Stimulated activated CD8-positive, alpha-beta memory T cell treated with anti-CD3 and anti-CD28 coated beads, Interleukin-7, amount 100 ng/mL, for 1 hour (primary cell): ENCODE measurements at places on chromosomes 2 and 18.

GRCh38 chr18:45726603-45727002, 2.6 kb downstream of the SLC14A1 start:
- no peak for DNase-seq

GRCh38 chr2:11408959-11409571, 56.9 kb downstream of the E2F6 start:
- DNase-seq, result no peak

DNA sequence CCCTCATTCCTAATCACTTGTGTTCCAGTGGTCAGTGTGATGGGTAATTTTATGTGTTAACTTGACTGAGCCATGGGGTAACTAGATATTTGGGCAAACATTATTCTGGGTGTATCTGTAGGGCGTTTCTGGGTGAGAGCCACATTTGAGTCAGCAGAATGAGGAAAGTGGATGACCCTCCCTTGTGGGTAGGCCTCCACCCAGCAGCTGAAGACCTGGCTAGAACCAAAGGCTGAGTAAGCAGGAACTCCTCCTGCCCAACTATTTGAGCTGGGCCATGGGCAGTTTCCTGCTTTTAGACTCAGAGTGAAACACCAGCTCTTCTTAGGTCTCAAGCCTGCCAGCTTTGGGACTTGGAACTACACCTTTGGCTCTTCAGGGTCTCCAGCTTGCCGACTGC, 141.8 kb downstream of the ACKR3 start:
- no peak for DNase-seq

GRCh38 chr2:19355416-19355821, 3.0 kb downstream of the OSR1 start:
- DNase-seq, result no peak

DNA sequence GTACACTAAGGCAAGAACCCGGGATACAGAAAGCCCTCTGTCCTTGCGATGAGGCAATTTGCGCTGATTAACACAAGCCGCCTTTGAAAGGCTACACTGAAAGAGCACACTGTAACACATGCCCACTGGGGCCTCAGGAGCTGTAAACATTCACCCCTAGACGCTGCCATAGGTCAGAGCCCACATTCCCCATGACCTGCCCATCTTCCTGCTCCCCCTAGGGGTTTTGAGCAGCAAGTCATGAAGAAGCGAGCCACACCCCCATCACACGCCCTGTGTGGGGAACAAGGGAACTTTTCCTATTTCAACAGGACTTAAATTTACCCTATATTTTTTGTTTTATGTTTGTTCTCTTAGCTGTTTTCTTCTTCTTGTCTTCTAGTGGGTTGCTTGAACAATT, 47.8 kb upstream of the SLC4A10 start:
- no peak for DNase-seq

GRCh38 chr2:83844490-83844889, 614.6 kb downstream of the SUCLG1 start:
- no peak for DNase-seq

- no peak for DNase-seq
Measured at GRCh38 chr2:177708660-177709444, 316.3 kb downstream of the AGPS start.

- DNase-seq, result no peak
Measured at GRCh38 chr2:99956232-99957030, 186.0 kb downstream of the AFF3 start.

GRCh38 chr2:49288902-49289700, 134.8 kb upstream of the FSHR start:
- no peak for DNase-seq

GRCh38 chr2:128562471-128563347, 244.0 kb upstream of the HS6ST1 start:
- no peak for DNase-seq

- DNase-seq, result no peak
Measured at GRCh38 chr2:115214050-115214449, 771.6 kb downstream of the DPP10 start.

DNA sequence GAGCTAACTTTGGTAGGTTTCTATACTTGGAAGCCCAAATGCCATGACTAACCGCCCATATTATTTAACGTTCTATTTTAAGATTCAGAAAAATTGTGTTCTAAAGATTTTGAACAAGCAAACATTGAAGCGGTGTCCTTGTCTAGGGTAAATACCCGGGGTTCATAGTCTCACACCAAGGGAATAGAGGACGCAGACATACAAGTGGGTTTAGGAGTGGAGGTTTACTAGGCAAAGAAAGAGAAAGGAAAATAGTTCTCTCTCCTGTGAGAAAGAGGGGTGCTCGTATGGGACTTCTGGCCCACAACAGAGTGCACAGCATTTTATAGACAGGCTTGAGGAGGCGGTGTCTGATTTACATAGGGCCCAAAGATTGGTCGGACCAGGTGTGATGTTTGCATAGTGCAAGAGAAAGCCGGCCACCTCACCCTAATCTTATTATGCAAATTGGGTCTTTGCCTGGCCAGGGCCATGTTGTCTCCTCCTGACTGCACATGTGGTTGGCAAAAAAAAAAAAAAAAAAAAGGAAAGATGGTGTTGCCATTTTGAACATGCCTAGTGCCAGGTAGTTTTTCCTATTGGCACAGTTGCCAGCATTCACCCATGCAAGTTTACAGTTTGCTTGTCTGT, 1062.6 kb downstream of the LRP1B start:
- DNase-seq, result no peak

DNA sequence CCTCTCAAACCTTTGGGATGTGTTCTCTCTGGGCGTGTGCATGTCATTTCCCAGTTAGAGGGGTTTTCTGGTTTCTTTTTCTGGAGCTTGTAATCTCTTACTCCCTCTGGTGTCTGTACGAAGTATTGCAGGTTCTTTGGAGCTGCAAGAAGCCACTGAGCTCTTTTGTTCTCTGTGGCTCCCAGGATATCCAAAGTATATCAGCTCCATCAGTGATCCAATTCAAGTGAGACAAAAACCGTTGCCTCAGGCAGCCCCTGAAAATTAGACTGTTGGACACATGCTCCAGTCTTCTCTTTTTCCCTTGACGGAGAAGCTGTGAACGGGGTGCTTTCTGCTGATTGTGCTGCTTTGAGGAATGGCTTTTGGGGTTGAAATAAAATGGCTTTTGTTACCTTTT, 59.0 kb upstream of the LDLRAD4 start:
- DNase-seq, result no peak

DNA sequence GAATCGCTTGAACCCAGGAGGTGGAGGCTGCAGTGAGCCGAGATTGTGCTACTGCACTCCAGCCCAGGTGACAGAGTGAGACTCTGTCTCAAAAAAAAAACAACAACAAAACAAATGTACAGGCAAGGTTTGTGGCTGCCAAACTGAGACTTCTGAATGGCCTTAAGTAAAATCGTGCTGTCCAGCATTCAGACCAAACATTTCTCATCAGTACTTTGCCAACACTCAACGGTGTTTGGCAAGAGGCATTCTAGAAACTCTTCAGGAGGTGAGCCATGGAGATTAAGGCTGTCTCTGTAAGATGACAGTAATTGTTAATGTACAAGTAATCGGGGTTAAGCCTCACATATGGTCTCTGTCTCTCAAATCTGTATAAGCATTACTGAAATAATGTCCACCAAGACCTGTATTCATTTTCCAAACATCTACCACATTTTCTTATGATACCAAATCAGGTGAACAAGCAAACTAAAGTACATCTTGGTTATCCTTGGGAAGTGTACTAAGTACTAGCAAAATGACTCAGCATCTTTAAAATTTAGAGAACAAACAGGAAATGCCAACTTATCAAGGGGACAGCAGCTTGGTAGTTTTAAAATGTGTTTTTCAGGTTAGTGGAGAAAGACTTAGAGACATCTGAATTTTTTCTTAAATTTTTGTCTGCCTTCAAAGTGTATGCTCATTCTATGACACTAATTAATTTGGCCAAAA, 29.3 kb downstream of the SERPINE2 start:
- no peak for DNase-seq

- no peak for DNase-seq
Measured at GRCh38 chr2:118062048-118062447, 26.2 kb upstream of the INSIG2 start.

DNA sequence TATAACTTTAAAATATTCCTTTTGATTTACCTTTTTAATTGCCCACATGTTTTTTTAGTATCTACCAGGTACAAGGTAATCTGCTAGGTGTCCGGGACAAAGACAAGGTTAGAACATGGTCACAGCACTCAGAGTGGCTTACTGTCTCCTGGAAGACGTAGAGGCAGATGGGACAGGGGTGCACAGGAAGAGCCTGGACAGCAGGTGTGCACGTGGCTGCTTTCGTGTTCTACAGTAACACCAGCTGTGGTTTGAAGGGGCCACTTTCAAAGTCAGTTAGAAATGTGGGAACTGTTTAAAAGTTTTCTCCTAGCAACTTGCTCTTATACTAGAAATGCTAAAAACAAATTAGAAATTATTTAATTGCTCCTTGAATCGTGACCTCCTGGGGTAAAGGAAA, 102.9 kb upstream of the ALPP start:
- DNase-seq, result no peak

- DNase-seq, result no peak
Measured at GRCh38 chr2:67662222-67662621, 265.1 kb downstream of the ETAA1 start.

DNA sequence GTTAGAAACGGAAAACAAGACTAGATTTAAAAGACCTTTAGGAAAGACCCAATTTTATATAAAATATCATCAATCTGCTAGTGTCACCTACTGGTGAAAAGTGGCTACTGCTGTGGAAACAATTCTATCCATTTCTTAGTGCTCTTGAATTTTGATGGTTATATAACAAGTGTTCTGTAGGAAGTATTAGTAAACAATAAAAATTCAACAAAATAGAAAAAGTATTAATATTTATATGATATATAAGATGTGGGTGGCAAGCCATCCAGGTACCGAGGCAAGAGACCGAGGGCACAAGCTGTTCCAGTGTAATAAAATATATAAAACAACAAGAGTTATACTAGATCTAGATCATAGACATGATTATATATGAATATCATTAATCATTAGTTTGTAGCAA, 6.2 kb upstream of the TMEM87B start:
- DNase-seq, result no peak

- no peak for DNase-seq
Measured at GRCh38 chr2:54577035-54577434, 120.9 kb downstream of the SPTBN1 start.

DNA sequence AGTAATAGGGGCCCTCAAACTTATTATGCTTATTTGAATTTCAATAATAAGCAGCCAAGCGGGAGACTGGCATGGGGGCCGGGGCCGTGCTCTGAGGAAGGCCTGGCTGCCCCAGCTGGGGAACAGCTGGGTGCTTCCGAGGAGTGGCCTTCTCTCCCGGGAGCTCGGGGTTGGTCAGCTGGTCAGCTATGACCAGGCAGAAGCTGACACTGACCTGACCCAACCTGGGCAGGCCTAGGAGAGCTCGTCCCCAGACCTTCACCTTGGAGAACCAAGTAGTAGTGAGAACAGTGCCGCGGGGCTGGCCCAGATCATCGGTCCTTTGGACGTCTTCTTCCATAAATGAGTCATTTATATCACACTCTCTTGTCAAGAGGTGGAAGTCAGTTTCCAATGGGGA, 36.1 kb downstream of the RRM2 start:
- no peak for DNase-seq

GRCh38 chr2:240298117-240298790, 137.2 kb upstream of the GPC1 start:
- no peak for DNase-seq

- DNase-seq, result no peak
Measured at GRCh38 chr18:51765606-51766360, 568.3 kb upstream of the MEX3C start.

DNA sequence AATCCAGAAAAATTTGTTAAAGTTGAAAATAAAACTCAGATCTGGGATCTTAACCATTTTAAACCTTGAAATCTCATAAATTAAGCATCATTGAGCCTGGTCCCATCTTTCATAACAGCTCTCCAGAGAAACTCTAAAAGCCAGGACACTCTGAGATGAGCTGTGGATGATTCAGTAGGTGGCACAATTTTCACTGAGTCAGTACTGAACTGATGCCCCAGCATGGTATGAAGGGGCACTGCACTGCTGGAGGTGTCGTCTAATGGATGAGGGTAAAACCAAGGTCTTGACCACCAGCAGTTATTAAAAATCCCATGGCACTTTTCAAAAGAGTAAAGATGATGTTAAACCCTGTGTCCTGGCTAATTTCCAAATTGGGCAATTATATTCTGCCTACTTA, 170.6 kb downstream of the FIGN start:
- no peak for DNase-seq

GRCh38 chr2:72496479-72496878, 329.4 kb downstream of the EXOC6B start:
- no peak for DNase-seq

DNA sequence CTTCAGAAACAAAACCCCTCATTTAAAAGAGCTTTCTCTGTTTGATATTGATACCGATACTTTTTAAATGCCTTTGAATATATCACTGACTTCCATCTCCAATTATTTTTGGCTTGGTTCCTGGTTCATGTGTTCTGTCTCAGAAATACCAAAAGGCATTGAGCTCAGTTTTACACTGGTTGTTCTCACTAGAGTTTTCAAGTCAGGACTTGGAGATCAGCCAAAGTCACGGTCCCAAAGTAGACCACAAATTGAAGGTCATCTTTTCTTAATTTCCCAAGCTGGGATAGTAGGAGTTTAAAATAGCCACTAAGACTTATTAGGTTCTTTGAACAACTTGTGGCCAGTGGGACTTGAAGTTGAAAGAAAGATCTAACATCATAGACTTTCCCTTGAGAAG, 24.2 kb downstream of the DHRS9 start:
- DNase-seq, result no peak

GRCh38 chr2:235002198-235003095, 50.6 kb downstream of the SH3BP4 start:
- DNase-seq, result no peak

DNA sequence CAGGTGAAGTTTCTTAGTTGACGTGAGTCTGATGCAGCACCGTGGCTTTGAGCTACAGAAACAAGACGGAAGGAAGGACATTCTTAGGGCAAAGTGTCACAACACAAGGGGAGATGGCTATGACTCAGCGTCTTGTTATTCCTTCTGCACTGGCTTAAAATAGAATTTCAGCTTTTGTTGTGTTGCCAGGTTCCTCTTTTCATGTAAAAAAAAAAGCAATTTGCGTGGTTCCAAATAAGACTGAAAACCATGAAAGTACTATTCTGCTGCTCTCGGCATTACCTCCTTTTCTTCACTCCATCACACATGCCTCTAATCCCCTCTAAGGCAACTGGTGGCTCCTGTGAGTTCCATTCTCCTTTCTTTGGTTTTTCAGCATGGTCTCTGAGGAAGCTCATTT, 150.1 kb downstream of the ANTXR1 start:
- DNase-seq, result no peak

GRCh38 chr18:59139291-59139614, 431 bp upstream of the SEC11C start:
- peak; percentile 88 for DNase-seq

- no peak for DNase-seq
Measured at GRCh38 chr2:62200868-62201267, 5.0 kb downstream of the B3GNT2 start.

DNA sequence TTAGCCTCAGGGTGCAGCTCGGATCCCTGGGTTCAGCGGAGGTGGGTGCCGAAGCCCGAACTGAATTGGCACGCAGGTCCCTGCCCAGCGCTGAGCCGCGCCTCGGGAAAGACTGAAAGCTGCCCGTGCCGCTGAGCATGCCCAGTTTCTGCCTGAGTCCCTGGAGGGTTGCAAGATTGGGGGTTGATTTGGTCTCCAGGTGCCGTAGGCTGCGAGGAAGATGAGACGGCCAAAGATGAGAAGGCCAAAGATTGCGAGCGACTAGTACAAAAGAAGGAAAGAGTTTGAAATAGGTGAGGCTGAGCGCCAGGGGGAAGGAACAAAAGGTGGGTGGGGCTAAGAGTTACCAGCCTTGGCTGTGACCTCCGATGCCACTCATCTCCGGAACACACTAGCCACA, 852 bp upstream of the KCNH7 start:
- no peak for DNase-seq
